ENCODE measurements at places on chromosomes 5 and 9.

GRCh38 chr5:107817436-107817835 is 146.7 kb upstream of the EFNA5 start:
- DNase-seq = no peak

DNA sequence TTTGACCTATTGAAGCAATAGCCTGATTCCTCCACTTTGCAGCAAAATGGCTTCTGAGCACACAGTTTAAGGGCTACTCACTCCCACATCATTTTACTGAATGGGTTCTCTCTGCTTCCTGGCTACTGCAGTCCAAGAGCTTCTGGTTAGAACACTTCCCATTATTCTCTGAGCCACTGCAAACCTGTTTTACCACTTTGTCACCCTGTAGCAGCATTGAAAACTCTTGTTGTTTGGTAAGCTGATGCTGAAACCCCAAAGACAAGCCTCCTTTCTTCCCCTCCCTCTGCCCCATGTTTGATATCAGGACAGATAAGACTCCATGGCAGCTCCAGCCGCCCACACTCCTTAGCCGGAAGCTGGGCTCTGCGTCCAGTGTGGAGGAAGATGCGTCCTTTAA is 84.4 kb upstream of the RARS1 start:
- DNase-seq = no peak

GRCh38 chr9:80492221-80492620 is 920.5 kb downstream of the TLE4 start:
- DNase-seq = no peak

- no peak for DNase-seq
Measured at GRCh38 chr9:125529589-125530515, 177.2 kb downstream of the MAPKAP1 start.

GRCh38 chr9:7363777-7364477 is 435.7 kb downstream of the DMAC1 start:
- DNase-seq = no peak

DNA sequence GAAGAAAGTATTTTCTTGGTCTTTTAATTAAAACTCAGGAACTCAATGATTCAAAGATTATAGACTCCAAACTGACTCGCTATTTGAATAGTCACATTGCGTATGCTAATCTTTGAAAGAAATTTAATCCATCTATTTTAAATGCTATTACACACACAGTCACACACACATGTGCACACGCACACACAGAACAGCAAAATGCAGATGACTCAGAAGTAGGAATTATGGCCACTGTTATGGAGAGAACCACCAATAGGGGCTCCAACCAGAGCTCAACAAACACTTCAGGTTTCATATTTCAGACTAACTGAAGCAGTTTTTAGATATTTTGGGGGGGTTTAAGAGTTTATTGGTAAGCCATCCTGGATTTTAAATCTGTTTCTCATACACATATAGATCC is 1917.9 kb downstream of the EFNA5 start:
- DNase-seq = no peak
